ENCODE measurements at places on chromosomes 7 and 10. TPM values are rescaled to one million over a fixed set of nuclear protein-coding genes. Genes with fewer than 3 reads are reported as not detected.

DNA sequence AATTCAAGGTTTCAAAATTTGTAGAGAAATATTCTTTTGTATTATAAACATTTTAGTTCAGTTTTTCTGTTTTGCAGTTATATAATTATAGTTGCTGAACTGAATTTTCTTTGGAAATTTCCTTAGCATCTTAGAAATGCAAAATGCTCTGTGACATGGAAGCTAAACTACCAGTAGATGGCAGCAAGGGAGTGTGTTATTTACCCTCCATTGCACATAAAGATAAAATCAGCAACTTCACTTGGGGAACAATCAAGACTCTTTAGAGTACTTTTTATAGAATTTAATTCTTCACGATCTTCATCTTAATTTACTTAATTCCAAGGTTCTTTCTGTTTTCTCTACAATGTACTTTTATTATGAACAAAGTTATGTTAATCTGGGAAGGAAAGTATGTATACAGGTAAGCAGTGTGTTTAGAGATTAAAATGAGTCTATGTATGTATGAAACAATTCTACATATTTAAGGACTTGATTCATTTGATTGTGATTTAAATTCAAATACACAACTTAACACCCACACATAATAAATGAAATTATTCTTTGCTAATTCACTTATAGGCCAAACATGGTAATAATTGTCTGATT lies 404.2 kb downstream of the THSD7A start:
- DNase-seq = peak; percentile 60

DNA sequence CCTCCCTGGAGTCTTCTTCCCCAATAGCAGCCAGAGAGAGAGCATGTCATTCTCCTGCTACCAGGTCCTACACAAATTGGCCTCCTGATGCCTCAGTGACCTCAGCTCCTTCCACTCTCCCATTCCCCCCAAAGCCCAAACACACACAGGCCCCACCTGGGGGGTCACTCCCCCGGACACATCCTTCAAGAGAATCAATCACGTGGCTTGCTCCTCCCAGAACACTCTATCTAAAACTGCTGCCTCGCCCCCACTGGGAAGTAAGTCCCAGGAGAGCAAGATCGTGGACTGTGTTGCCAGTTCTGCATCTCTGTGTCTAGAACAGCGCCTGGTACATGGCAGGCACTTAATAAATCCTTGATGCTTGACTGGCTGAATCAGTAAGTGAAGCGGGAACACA lies 2.5 kb upstream of the HSPA12A start:
- no peak for DNase-seq

GRCh38 chr7:37714606-37715005 lies 31.0 kb downstream of the GPR141 start:
- no peak for DNase-seq

DNA sequence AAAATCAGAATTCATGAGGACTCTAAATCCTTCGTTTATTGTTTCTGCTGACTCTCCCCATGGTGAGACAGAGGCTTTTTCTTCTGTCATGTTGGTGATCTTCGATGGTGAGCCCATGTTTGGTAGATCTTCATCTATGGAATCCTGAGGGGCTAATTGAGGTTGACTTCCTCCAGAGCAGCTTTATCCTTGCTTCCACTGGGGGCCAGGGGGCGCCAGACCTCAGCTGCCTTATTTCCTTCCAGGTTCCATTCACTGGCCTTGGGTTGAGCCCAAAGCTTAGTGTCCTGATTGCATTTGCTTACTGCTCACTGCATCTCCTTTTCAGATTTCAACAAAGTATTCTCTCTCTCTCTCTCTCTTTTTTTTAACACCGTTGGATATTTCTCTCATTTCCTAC lies 80.7 kb downstream of the GCC1 start:
- peak; percentile 33 for DNase-seq

DNA sequence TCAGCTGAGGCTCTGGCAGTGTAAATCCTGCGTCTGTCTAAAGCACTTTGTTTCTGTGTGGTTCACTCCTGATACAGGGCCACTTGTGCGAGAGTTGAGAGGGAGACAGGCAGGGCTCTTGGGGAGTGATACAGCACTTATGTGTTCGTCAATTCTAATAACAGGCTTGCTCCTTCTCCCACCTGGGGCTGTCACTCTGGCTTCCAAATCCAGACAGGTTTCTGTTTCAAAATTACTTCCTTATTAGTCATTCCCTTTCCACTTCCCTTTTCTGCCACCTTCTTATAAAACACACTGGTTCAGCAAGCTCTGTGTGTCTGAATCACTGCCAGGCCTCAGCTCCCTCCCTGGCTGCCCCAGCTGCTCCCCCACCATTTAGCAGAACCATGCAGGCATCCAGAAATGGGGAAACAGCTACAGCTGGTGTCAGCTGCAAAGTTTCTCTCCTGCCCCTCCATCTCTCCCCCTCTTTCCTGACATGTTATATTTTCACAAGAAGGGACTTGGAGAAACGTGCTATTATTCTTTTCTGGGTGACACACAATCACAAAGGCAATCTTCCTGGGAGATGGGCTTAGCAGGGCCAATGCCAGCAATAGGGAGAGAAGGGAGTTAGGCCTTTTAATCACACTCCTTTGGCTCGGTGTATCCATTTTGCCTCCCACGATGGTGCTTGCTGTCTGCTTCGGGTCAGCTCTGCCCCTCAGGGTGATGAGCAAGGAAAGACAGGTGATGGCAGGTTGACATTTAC lies 58.4 kb upstream of the ZNRF2 start:
- peak; percentile 100 for DNase-seq

DNA sequence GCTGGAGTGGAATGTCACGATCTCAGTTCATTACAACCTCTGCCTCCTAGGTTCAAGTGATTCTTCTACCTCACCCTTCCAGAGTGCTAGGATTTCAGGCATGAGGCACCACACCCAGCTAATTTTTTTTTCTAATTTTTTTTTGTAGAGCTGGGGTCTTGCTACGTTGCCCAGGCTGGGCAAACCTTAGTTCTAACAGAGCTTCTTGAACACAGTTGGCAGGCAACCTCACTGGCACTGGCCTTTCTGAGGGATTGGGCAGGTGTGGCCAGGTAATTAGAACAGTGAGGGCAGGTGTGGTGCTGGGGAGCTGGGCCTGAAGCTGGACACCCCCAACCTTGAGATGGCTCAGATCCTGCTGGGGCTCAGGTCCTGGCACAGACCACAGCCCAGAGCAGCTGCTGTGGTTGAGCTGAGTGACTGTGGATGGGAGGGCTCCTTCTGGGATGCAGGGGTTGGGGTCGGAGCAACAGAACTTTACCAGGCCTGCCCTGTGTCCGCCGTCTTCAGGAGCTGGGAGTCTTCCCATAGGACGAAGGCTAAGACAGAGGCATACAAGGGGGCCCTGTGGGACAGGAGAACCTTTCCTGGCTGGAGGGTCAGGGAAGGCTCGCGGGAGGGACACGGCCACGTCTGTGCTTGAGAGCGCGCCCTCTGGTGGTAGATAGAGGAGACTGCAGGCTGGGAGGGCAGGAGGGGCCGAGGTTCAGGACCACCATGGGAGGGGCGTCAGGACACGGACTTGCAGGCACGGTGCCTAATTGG lies 48.2 kb downstream of the COL26A1 start:
- DNase-seq = peak; percentile 47

GRCh38 chr7:99938296-99938695 lies 8.9 kb upstream of the GJC3 start:
- DNase-seq = no peak

- no peak for DNase-seq
Observed at GRCh38 chr10:68796605-68797004, 30.7 kb upstream of the STOX1 start.

GRCh38 chr7:154202002-154202401 lies 149.8 kb downstream of the DPP6 start:
- DNase-seq = no peak

- DNase-seq = peak; percentile 64
Observed at GRCh38 chr7:93148144-93148543, at the start of gene SAMD9L. Gene SAMD9L (minus strand): TSS chr7:93148385. CDS start chr7:93135971, 12,414 bp downstream.

DNA sequence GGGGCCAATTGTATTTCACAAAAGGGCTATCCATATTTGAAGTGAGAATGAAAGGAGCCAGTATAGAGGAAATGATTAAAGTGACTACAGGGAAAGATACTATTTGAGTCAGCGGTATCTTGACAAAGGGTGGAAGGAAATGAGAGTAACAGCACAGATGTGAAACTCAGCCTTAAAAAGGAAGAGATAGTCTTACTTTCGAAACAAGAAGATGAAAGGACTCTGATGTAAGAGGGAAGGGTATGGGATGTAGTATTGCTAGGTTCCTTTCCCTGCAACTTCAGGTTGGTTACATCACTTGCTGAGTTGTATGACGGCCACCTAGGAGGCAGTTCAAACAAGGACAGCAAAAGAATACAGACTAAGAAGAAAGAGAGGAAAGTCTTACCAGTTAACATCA lies 13.7 kb downstream of the CISD1 start:
- DNase-seq = no peak

DNA sequence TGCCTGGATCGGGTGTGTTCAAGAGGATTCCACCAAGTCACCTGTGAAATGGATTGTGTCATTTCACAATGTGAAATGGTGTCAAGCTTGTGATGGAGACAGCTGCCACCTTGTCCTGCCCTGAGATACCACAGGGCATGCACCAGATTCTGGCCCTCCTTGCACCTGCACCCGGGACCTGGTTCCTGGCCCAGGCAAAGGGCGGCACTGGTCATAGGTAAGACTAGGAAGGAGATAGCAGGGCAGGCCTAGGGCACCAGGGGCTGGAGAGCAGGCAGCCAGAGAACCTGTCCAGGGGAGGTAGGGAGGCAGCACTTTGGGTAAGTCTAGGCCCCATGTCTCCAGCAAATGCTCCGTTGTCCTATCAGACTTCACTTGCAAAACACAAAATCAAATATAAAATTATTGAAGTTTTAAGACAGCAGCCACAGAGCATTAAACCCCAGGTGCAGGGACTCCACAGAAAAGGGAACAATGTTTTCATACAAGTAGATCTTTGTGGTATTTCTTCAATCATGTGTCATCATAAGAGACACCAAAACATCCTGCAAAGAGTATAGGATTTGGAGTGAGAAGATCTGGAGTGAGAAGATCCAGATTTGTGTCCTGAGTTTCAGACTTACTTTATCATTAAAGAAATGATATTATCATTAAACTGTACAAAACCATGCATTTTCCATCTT lies 22.7 kb upstream of the ZNF800 start:
- no peak for DNase-seq

GRCh38 chr10:87053111-87053510 lies 33.0 kb downstream of the FAM25A start:
- no peak for DNase-seq

DNA sequence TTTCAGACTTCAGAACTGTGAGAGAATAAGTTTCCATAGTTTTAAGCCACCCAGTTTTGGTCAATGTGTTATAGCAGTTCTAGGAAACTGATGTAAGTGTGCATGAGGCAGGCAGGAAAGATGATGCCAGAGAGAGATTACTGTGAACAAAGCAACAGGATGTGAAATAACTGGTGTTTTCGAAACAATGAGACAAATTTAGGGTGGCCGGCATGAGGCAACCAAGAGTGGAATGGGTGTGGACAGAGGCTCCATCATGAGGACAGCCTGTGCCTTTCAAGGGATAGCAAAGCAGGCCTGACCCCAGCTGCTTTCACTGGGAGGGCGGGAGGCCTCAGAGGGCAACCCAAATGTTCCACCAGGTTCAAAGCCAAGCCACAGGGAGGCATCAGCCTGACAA lies 67.3 kb upstream of the UCN3 start:
- peak; percentile 47 for DNase-seq

- DNase-seq = no peak
Observed at GRCh38 chr10:133294189-133294588, 14.5 kb downstream of the TUBGCP2 start.

DNA sequence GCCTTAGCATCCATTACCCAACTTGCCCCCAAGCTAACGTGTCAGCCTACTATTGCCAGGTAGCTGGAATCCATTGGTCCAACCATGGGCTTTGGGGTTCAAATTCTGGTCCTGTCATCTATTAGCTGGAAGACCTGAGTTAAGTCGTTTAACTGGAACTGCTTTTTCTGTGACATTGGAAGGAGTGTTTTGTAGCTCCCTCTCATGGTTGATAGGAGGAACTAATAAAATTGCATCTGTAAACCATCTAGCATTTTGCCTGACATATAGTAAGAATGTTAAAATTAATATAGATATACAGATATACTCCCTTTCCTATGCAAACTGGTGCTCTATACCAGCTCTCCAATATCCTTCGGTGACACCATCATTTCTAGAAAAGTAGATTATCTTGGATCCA lies 23.8 kb upstream of the SLF2 start:
- DNase-seq = no peak

DNA sequence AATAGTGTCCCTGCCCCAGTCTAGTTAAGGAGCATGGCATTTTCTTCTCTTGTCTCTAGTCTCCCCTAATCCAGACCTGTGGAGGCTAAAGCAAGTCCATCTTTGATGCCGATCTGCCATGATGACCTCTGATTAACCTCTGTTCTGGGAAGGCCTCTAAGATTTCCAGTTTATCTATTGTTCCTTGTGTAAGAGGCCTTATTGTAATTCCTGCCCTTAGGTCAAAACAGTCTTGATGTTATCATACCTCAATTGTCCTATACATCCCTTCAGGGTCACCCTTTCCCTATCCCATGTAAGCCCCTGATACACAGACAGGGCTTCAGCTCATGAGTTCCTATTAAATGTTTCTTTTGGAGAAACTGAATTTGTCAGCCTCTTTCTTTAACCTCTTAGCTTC lies 4.9 kb upstream of the ZMIZ2 start:
- no peak for DNase-seq

GRCh38 chr10:128316121-128316726 lies 190.0 kb upstream of the MKI67 start:
- DNase-seq = no peak

Gene EPHA1
- total RNA-seq = not detected

Data from myocyte (in vitro differentiated cells).